ENCODE measurements at places on chromosomes 7 and 10.

DNA sequence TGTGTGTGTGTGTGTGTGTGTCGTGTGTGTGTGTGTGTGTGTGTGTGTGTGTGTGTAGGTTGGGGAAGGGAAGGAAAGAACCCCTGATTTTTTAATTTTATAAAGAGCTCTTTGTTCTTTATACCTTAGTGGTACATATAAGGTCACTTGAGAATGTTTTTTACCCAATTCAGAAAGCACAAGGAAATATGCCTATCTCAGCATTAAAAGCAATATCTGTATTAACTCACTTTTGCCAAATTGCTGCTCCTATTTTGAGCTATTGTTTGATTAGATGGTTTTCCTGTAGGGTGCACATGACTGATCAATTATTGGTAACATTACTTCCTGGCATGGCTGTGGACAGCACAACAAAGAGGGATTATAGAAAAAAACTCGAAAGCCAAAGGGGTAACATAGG lies 60.5 kb downstream of the SEMA3D start:
- no peak for DNase-seq

- DNase-seq: no peak
These were observed 181.3 kb downstream of the CHN2 start for GRCh38 chr7:29375641-29376562.

- DNase-seq: no peak
These were observed 31.2 kb downstream of the TBXAS1 start for GRCh38 chr7:139860090-139860775.

DNA sequence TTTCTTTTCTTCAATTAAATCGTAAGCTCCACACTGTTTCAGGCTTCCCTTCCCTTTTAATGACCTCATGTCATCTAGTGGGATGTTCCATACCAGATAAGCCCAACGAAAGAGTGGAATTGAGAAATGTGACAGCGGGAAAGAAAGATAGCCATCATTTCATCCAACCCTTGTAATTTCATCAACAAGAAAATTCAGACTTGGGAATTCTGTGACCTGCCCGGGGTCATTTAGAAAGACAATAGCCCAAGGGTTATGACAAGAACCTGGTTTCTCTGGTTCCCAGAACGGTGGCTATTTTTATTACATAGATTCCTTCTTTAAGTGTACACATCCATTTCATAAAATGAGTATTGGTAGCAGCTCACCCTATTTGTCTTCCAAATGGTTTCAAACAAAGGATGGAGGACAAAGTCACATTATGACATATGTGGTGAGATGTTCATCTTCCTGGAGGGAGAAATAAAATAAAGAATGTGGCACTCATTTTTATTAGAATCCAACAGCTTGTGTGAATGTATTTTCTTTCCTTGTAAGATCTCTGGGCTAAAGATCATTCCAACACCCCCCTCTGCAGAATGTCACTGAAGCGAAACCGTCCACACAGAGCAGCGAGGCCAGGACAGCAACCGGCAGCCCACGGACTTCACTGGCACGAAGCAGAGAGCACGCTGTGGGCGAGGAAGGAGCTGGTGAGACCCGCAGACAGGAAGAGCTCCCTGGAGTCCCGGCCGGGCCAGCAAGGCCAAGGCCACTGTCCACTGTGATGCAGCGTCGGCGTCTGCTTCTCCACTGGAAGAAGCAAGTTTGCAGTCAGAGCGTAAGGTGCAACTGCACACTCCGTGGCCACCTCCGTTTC lies 199.9 kb downstream of the KLF6 start:
- DNase-seq: no peak

- peak; percentile 14 for DNase-seq
These were observed 22.3 kb downstream of the ZNF783 start for GRCh38 chr7:149284343-149284742.

- no peak for DNase-seq
These were observed 166.2 kb downstream of the ZNF365 start for GRCh38 chr10:62540389-62540788.

DNA sequence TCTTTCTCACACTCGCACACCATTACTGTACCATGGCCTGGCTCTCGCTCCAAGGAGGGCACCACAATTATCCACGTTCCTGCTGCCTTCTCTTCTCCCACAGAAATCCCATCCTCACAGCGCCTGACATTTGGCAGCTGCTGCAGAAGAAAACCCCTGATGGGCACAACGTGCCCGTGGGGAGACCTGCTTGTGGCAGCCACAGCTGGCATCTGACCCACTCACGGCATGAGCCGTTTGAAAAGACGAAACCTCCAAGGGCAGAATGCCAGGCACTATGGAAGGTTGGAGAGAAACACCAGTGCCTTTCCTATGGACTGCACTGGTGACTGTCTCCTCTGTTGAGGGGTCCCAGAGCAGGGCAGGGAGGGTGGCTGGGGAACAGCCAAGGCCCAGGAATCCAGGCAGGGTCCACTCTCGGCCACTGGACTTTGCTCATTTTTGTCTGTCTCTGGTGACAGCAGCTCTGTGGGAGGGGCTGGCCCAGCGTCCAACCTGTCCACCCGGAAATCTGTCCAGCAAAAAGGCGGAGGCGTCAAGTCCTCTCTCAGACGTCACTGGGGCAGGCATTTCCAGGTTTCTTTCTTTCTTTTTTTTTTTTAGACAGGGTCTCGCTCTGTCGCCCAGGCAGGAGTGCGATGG lies 61.0 kb upstream of the MKRN1 start:
- DNase-seq: no peak

- DNase-seq: no peak
These were observed 700.5 kb upstream of the CELF2 start for GRCh38 chr10:10317151-10317550.

- DNase-seq: no peak
These were observed 59.1 kb downstream of the PDGFA start for GRCh38 chr7:460374-461116.

GRCh38 chr10:61791216-61791615 lies 110.3 kb upstream of the ARID5B start:
- no peak for DNase-seq

DNA sequence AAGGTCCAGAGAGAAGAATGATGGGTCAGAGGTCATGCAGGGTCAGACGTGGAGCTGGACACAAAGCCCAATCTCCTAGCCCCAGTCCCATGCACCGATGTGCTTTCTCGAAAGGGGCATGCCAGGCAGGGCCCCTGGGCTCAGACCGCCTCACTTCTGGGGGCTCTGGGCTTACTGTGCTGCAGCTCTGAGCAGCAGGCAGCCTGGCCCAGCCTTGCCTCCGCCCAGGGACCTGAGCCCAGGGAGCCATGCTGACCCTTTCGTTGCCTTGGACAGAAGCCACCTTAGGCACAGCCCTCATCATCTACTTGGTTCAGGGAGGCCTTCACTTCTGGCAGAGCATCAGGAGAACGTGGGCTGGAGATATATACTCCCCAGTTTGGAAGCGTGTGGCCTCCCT lies 161.2 kb downstream of the GRK5 start:
- no peak for DNase-seq

GRCh38 chr10:116699471-116700150 lies 42.8 kb downstream of the HSPA12A start:
- no peak for DNase-seq

DNA sequence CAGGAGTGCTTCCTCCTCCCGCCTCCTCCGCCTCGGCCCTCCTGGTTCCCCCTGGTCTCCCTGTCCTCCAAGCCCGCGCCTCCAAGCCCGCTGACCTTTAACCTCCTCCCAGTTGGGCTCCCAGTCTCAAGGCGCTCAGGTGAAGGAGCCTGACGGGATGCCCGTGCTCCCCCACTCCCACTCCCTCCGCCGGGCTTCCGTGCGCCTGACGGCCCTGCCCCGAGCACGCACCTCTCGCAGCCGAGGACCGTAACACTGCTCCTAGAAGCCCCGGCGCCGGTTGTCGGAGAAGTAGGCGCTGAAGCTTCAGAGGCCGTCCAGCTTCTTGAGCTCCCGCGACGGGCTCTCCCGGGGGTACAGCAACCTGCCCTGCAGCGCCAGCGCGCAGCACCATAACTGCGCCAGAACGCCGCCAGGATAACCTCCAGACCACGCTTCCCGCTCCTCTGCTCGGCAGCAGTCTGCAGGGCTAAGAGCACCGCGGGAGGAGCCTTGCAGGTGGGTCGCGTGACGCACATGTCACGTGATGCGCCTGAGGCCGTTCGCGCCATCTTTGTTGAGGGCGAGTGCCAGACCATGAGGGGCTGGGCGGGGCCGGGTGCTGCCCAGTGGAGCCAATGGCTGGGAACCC lies 71.0 kb upstream of the ZNF479 start:
- no peak for DNase-seq

DNA sequence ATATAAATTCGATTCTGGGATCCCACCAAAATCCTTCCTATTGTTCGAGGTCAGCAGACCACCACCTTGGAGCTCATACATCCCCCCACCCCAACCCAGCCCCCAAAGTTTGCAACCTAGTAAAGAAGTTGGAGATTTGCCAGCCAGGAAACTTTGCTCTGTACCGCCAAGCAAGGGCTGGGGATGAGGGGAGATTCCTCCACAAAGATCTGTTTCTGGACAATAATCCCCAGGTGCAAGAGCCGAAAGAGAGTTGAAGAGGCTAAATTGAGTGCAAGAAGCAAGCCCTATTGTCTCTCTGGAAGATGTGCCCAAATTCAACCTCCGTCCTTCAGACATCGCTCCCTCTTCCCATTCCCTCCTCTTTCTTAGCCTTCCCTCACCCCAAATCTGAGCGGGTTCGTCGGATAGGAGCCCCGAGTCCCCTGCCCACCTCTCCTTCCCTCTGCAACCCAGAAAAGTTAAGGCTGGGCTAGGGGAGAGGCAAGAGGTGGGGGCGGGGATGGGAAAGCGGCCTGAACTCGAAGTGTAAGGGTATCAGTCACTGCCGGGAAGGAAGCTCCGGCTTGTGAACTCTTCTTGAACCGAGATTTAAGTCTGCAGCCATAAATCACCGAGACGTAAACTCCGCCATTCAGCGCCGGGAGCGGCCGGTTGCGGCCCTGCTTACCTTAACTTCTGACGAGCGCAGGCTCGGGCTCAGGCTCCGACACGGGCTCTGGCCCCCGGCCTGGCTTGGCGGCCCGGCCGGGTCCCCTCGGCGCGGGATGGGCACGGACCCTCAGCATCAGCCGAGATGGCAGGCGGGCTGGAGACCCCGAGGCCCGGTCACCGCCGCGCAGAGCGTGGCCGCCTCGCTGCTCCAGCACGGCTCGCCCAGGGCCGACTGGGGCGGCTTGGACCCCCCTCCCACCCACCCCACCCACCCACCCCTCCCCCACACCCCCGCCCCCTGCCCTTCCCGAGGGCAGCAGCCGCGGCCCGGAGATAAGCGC lies 10.8 kb upstream of the HOXA2 start:
- no peak for DNase-seq

- no peak for DNase-seq
These were observed 224.2 kb downstream of the PLXNA4 start for GRCh38 chr7:132351954-132352499.

- DNase-seq: no peak
These were observed 229.9 kb upstream of the MKLN1 start for GRCh38 chr7:131097662-131098376.

- no peak for DNase-seq
These were observed 194.3 kb downstream of the SORCS3 start for GRCh38 chr10:104835422-104835821.

DNA sequence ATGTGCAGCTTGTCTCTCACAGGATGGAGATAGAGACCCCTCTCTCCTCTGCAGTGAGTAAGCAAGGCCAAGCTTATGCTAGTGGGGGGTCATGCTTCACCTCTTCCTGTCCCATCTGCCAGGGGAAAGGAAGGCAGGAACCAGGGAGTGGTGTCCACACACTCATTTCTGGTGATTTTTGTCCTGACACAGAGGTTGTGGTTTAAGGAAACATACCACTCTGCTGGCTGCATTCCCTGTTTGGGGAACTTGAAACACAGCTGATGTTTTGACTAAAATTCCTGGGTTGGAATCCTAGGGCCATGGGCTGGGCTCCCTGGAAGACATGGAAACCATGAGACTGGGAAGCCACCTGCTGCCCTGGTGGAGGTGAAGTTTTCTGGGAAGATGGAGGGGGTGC lies 21.4 kb downstream of the C10orf120 start:
- no peak for DNase-seq

DNA sequence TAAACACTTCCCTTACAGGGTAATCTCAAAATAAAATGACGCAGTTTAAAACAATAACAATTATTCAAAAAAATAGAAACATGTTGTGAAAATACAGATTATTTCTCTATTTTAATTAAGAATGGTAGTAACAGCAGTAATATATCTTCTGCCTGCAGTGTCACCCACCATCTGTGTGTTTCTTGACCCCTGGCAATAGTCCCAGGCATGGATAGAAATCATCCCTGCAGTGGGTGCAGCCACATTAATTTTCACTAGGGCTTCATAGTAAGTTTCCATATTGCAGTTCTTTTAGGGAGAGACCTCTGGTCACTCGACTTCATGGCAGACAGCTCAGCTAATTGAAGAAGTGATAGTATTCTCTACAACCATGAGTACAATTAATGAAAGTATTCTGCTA lies 470.1 kb upstream of the TEX47 start:
- no peak for DNase-seq

- no peak for DNase-seq
These were observed 137.4 kb upstream of the TCERG1L start for GRCh38 chr10:131448883-131449282.

GRCh38 chr7:136138991-136139390 lies 161.8 kb upstream of the MTPN start:
- DNase-seq: no peak

- DNase-seq: no peak
These were observed 1.3 kb upstream of the GFRA1 start for GRCh38 chr10:116274064-116274904.

DNA sequence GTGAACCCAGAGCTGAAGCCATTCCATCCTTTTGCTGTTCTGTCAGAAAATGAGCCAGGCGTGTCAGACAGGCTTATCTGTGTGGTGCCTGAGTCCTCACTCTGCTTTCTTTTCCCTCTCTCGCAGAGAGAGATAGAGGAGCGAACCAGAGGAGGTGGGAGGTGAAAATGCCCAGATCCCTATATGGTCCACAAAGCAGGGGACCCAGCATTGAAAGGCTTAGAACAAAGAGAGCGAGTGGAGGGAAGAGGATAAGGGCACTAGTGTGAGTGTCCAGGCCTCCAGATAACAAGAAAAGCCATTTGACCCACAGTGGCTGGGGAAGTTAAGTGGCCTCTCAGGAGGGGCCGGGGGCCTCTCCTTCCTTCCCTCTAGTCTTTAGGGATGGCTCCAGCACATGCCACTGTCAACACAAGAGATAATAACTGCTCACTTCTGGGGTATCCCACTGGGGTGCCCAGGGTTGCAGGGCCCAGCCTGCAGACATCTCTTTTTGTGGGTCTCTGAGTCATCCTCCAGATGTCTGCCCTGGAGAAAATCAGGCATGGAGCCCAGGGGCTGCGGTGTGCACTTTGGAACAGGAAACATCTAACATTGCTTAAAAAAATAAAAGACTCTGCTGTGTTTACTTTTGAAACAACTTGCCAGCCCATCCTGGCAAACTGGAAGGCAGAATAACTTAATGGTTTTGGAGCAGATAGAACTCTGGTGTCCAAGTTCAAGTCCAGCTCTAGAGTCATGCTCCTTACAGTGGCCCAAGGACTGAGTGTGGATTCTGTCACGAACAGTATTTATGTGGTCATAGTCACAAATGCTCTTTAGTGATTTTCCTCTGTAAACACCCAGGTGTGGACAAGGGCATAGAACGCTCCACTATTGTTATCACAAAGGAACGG lies 189.5 kb downstream of the CXCL12 start:
- DNase-seq: no peak
